T-cell (primary cell): ENCODE measurements at places on chromosomes 12 and 14.
A peak's percentile ranks its signal among the peaks of the same experiment; 100 is the strongest.

GRCh38 chr12:526089-526488 lies 66.3 kb downstream of the B4GALNT3 start:
- DNase-seq = no peak

DNA sequence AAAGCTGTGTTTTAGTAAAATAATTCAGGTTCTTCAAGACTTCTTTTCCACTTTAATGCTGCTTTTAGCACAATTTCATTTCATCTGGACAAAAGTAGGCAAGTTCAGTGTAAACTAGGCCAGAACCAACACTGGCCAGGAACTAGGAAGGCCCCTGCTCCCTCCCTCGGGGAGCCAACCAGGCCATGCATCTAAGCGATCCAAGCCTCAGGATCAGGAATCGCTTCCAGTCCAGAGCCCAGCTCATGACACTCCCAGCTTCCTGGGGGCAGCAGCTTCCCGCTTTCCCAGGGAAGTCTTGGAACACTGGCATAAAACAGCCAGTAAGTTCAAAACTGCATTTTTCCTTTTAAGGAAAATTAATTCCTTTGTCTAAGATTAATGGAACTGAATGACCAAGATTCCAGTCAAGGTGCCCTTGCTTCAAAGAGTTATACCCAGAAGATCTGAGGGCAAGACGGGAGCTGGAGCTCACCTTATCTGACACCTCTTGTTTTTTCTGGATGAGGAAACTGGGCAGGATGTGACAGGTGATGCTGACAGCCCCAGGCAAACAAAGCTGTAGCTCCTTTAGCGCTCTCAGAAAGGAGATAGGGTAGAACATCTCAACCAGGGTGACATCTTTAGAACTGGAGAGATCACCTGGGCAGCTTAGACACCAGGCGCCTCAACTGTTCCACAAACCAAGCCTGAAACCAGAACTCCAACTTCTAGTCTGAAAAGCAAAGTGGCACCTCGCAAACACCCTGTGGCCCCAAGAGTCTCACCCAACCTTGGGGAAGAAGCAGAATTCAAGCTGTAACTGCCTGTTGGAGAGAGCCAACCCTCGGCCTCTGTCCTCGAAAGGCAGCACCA lies 61.4 kb upstream of the PNMA1 start:
- DNase-seq = no peak

GRCh38 chr14:52060080-52060479 lies 8.8 kb downstream of the NID2 start:
- no peak for DNase-seq

GRCh38 chr12:10701131-10701681 lies 21.9 kb downstream of the YBX3 start:
- no peak for DNase-seq

GRCh38 chr14:20476776-20477175 lies 7.6 kb downstream of the PNP start:
- DNase-seq = no peak

GRCh38 chr12:61250303-61250702 lies 1009.9 kb upstream of the USP15 start:
- DNase-seq = no peak

DNA sequence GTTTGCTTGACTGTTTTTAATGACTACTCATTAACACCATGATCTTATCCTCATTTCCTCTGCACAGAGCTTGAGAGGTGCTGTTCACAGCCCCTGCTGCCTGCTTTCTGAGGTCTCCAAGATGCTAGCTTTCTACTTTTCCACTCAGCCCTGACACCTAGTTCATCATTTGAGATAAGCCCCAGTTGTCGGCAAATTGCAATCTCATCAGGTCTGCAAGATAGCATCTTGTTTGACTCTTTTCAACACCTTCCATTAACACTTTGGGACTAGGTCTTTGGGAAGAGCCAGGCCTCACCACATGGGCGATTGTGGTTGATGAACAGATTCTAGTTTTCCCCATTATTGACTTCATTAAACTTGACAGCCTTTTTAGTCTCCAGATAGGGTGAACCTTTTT lies 904.8 kb downstream of the DIO2 start:
- no peak for DNase-seq

DNA sequence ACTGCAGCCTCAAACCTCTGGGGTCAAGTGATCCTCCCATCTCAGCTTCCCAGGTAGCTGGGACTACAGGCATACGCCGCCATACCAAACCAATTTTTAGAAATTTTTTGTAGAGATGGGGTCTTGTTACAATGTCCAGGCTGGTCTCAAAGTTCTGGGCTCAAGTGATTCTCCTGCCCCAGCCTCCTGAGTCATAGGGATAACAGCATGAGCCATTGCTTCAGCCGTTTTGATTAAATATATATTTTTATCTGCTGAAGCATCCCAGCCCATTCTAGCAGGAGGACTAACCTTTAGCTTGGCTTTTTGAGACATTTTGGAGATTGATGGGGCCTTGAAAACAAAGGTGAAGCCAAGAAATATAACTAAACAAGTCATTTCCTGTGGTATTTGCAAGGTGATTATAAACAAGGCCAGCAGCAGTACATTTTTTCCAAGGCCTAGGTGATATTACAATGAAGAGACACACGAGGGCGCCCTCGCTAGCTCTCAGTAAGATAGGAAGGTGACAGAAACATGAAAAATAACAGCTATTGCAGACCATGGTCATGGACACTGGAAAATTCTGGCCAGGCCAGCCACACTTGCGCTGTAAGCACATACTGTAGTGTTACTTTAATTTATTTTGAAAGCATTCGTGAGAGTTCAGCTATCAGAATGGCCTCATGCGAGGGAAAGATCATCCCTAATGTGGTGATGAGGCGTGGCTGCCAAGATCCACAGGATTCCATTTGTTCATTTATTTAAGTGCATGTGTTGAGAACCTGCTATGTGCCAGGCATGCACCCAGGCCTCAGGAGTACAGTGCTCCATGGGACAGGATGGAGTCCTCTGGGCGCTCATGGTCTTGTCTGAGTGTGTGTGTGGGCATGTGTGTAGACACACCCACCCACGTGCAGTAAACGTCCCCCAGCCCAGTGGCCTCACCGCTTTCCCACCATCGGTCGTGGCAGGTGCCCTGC lies 63.5 kb downstream of the DGLUCY start:
- DNase-seq = peak; percentile 56

DNA sequence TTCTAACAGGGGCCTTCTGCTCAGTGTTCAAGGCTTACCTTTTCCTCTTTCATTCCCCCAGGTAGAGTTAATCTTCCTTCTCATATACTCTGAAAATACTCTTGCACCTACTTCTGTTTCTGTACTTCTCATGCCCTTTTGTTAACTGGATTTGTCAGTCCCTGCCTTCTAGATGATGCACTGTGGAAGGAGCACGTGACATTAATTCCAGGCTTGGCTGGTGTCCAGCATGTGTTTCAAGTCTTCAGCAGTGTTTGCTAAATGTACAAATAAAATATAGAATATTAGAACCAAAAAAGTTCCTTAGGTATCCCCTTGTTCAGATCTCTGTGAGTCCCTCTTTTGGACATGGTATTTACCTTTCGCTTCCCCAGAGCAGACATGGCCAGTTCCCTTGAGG lies 27.9 kb upstream of the EVL start:
- DNase-seq = no peak

GRCh38 chr12:25328072-25328712 lies 77.5 kb upstream of the KRAS start:
- no peak for DNase-seq

DNA sequence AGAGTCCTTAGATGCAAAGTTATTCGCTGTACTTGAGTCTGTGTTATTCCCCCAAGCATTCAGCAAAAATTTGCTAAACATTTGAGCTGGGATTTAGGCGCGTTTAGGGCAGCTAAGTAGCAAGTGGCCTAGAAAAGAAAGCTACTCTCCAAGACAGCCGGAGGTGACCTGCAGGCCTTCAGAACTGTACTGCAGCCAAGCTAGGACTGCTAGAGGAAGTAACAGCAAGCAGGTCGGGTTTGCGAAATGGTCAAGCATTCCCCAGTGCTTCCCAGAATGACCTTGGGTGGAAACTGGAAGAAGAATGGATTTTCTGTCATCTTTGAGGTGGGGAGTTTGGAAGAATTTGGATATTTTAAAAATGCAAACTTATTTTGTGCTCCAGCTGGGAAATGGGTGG lies 287.5 kb downstream of the FOXN3 start:
- no peak for DNase-seq
